ENCODE measurements at places on chromosomes 11 and 22. TPM values are rescaled to one million over a fixed set of nuclear protein-coding genes. Genes with fewer than 3 reads are reported as not detected.

DNA sequence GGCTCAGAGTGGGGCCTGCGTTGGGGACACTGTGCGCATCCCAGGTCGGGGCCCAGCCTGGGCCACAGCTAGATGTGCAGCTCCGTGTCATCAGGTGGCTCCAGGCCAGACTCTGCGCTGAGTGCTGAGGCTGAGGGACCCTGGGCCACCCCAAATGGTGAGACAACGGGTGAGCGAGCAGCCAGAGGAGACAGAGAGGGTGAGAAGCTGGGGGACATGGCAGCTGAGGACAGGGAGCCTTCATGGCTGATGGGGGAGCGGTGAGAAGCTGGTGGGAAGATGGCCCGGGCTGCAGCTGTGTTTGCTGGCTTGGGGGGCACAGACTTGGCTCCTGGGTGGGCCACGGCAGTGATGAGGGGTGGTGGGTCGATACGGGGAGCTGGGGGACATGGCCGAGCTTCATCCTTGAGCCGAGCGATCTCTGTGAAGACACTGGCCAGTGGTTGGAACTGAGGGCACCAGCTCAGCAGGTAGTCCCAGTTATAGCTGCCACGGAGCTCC lies 2.5 kb upstream of the TPP1 start:
- peak; percentile 62 for DNase-seq

GRCh38 chr11:132941024-132941646 lies 591.2 kb downstream of the OPCML start:
- DNase-seq = no peak

- no peak for DNase-seq
Measured at GRCh38 chr11:48098024-48098423, 117.7 kb downstream of the PTPRJ start.

Gene CABP7
- total RNA-seq = not detected

DNA sequence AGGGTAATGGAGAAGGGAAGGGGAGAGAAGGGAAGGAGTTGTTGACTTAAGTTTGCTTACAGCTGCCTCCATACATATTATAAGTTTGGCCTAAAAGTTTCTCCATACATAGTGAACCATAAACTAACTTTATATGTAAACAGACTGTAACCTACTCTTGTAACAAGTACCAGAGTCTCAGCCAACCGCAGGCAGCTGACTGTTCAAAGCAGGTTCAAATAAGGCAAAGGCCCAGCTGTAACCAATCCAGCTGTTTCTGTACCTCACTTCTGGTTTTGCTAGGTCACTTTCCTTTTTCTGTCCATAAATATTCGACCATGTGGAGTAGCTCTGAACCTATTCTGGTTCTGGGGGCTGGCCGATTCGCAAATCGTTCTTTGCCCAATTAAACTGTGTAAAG lies 591.2 kb downstream of the INSC start:
- no peak for DNase-seq

Gene ART1
- total RNA-seq = 1.3 TPM

Gene UBASH3B
- 4.2 TPM for total RNA-seq

Gene PARVG
- total RNA-seq = 2.1 TPM

Gene P2RY6
- total RNA-seq = 6.9 TPM

DNA sequence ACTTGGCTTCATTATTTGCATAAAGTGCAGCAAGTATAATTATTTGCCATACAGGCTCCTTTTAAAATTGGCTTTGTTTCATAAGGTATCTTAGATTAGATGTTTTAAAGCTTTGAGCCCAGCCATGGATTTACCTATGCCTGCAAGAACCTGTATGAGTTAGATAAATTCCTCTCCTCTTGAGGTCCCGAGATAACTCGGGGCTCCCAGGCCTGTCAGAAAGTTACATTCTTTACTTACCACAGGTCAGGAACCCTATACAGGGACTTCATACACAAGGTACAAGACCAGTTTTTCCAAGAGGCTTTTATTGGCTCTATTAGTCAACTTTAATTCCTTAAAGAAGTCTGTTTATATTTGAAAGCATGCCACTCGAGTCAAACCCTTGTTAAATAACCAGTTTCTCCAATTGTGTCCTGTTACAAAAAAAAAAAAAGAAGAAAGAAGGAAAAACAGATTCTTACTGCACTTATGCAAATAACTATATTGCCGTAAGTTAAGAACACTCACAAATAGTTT lies 2.3 kb upstream of the C1QTNF6 start:
- DNase-seq = no peak

Gene PHRF1
- 20.9 TPM for total RNA-seq

- no peak for DNase-seq
Measured at GRCh38 chr11:78722786-78723185, 148.1 kb upstream of the NARS2 start.

- no peak for DNase-seq
Measured at GRCh38 chr11:22177186-22177585, 15.7 kb upstream of the ANO5 start.

GRCh38 chr11:100635194-100635593 lies 51.9 kb upstream of the ARHGAP42 start:
- DNase-seq = no peak

GRCh38 chr22:17912945-17913721 lies 111.2 kb downstream of the MICAL3 start:
- DNase-seq = no peak

- no peak for DNase-seq
Measured at GRCh38 chr22:35505399-35506258, 35.0 kb upstream of the RASD2 start.

Gene CARD18
- total RNA-seq = not detected

- DNase-seq = no peak
Measured at GRCh38 chr11:80745416-80745815, 1304.6 kb upstream of the TENM4 start.

GRCh38 chr11:63920126-63920938 lies 3.4 kb upstream of the RCOR2 start:
- DNase-seq = peak; percentile 93

Gene LRRC74B
- not detected for total RNA-seq

- no peak for DNase-seq
Measured at GRCh38 chr11:106152824-106153223, 75.4 kb downstream of the AASDHPPT start.

- no peak for DNase-seq
Measured at GRCh38 chr22:18992543-18993198, 56.6 kb upstream of the PRODH start.

GRCh38 chr11:72712168-72712751 lies 38.0 kb upstream of the PDE2A start:
- no peak for DNase-seq

Gene LRRN4CL
- 2.9 TPM for total RNA-seq

GRCh38 chr11:86955361-86956120 lies at the start of gene FZD4:
FZD4 (minus strand) TSS chr11:86955395; CDS start chr11:86955085, 310 bp downstream.
- peak; percentile 94 for DNase-seq

GRCh38 chr11:76604081-76604625 lies 66.4 kb downstream of the LRRC32 start:
- peak; percentile 72 for DNase-seq

- DNase-seq = no peak
Measured at GRCh38 chr11:117866526-117866925, 9.9 kb downstream of the FXYD6 start.

GRCh38 chr11:10990637-10991193 lies 132.9 kb upstream of the ZBED5 start:
- DNase-seq = no peak

- DNase-seq = peak; percentile 58
Measured at GRCh38 chr22:42080287-42080686, 787 bp downstream of the SMDT1 start.

DNA sequence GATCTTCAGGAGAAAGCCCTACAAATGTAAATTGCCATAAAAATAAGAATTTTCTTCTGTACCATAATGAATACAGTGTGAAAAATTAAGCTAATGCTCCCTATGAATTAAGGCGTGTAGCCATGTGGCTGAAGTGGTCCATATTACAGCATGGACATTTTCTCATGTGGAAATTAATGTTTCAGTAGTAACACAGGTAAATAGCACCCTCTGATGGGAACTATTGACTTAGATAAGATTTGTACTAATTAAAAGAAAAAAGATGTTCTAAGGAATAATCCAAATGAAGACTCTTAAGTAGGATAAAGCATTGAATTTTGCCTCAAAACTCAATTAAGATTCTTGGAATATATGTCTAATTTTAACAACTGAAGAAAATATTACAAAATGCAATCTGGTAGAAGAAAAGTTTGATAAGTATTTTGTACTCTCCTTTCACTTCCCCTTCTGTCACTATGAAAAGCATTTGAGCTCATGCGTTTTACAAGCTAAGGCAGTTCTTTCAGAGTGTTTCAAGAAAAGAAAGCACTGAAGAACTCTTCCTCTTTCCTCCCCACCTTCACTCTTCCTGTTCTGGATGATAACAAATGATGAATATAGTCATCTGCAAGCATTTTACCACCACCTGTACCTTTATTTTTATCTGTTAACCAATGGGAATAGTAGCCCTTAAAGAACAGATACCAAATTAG lies 9.9 kb upstream of the OR8D2 start:
- no peak for DNase-seq

- peak; percentile 69 for DNase-seq
Measured at GRCh38 chr11:69233744-69234570, 60.0 kb upstream of the MYEOV start.

Gene MYEOV
- not detected for total RNA-seq

Gene RASL10A
- 1.3 TPM for total RNA-seq

GRCh38 chr11:63945477-63946163 lies 6.8 kb downstream of the NAA40 start:
- no peak for DNase-seq

GRCh38 chr11:72716290-72716689 lies 35.9 kb downstream of the ARAP1 start:
- DNase-seq = no peak

Gene OR8D4
- total RNA-seq = not detected

DNA sequence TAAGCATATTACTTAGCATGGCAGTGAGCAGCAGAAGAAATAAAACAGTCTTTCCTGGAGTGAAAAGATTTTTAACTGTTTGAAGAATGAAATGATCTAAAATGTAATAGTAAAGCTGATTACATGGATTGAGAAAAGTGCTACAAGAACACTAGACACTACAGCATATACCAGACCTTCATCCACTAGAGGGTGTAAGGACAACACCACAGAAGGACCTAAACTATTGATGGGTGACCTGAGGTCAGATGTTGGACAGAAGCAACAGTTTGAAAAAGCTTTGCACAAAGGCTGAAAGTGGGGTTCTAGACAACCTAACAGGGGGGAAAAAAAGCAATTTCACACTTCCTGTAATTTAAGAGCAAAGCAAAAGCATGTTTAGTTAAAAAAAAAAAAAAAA lies 97.7 kb downstream of the RBFOX2 start:
- DNase-seq = no peak

GRCh38 chr11:120918257-120918656 lies 105.6 kb upstream of the TBCEL start:
- no peak for DNase-seq

DNA sequence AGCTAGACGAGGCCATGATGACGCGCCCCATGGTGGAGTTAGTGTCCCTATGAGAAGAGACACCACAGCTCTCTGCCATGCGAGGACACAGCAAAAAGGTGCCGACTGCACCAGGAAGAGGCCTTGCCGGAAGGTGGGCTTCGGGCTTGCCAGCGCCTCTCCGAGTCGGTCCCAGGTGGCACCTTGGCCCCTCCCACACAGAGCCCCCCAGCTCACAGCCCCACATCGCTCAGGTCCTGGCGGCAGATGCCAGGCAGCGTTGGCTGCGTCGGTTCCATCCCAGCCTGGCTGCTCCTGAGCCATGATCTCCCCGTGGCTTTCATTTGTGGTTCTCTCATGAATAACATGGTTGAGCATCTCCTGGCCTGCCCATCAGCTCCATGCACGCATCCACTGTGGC lies 24.0 kb downstream of the CHID1 start:
- DNase-seq = no peak

GRCh38 chr22:23058063-23058462 lies 12.3 kb upstream of the GNAZ start:
- DNase-seq = no peak

DNA sequence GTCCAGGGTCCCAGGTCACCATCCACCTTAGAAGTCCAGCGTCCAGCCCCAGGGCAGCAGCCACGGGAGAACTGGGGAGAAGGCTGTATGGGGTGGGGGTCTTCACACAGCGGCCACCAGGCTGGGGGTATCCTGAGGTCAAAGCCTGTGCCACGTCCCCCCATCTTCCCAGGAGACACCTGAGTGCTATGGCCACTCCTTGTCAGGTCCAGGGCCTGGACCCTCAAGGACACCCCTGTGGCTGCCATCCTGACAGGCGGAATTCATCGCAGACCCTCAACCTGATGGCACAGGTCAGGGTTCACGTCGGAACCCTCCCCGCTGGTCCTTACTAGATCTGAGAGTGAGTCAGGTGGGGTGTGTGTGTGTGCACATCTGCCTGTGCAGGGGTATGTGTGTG lies 18.6 kb downstream of the BRSK2 start:
- DNase-seq = no peak

Data from cardiac septum (tissue), 1 donor.